ENCODE measurements at places on chromosomes 1 and 21. TPM values are rescaled to one million over a fixed set of nuclear protein-coding genes. Genes with fewer than 3 reads are reported as not detected.

Gene VANGL1
- 22.4 TPM for total RNA-seq

Gene GJC2
- 3.3 TPM for total RNA-seq

Gene KCNA2
- under 0.01 TPM for total RNA-seq

Gene SPATA45
- not detected for total RNA-seq

Gene SUSD4
- total RNA-seq, result not detected

Gene COA6
- 13.4 TPM for total RNA-seq

Gene TP73
- total RNA-seq, result not detected

Gene SPEN
- 34.6 TPM for total RNA-seq

Measured in vein endothelial cell (primary cell).